IMR-90 (cell line): ENCODE measurements at places on chromosomes 13 and 19.

DNA sequence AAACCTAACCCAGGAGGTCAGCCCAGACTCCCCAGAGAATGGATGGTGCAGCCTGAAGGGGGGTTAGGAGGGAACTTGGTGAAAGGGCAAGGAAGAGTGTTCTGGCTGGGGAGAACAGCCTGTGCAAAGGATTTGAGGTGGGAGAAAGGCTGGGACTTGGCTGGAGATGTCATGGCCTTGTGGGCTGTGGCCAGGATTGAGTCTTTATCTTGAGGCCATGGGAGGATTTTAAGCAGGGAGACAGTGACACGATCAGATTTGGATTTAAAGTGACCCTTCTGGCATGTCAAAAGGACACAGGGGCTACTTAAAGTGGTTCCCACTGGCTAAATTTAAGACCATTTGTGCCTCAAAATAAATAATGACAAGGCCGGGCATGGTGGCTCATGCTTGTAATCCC lies 29.7 kb downstream of the MAP4K1 start:
- DNase-seq: no peak

DNA sequence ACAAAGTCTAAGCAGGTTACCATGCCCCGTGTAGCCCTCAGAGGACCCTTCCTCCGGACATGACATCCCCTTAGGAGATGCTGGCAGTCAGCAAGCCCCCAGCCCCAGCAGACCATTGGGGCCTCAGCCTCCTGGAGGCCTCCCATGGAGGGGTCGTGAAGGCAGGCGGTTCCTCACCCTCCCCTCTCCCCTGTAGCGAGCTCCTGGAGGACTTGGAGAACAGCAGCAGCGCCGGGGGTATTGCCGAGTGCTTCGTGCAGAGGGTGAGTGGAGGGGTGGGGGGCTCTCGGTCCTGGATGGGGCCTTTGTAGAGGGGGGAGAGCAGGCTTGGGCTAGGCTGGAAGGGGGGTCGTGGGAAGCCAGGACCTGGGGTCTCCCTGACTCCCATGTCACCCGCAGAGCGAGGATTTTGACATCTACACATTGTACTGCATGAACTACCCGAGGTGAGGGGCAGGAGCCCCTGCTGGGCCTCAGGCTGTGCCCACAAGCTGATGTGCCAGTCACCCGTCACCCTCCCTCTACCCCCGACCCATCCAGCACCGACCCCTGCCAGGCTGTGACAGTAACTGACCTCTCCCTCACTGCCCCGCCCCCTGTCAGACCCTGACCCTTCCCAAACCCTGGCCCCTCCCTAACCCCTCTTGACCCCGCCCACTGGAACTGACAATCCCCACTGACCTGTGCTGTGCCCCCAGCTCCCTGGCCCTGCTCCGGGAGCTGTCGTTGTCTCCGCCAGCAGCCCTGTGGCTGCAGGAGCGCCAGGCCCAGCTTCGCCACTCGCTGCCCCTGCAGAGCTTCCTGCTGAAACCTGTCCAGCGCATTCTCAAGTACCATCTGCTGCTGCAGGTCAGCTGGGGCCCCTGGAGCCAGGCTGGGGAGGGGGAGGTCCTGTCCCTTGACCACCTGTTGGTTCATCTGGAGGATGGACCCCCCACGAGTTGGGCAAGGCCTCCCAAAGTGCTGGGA lies 4.0 kb downstream of the PLEKHG2 start:
- no peak for DNase-seq

GRCh38 chr13:83298617-83299016 lies 583.7 kb downstream of the SLITRK1 start:
- DNase-seq: no peak

GRCh38 chr19:41711376-41712261 lies 3.2 kb downstream of the CEACAM5 start:
- no peak for DNase-seq

DNA sequence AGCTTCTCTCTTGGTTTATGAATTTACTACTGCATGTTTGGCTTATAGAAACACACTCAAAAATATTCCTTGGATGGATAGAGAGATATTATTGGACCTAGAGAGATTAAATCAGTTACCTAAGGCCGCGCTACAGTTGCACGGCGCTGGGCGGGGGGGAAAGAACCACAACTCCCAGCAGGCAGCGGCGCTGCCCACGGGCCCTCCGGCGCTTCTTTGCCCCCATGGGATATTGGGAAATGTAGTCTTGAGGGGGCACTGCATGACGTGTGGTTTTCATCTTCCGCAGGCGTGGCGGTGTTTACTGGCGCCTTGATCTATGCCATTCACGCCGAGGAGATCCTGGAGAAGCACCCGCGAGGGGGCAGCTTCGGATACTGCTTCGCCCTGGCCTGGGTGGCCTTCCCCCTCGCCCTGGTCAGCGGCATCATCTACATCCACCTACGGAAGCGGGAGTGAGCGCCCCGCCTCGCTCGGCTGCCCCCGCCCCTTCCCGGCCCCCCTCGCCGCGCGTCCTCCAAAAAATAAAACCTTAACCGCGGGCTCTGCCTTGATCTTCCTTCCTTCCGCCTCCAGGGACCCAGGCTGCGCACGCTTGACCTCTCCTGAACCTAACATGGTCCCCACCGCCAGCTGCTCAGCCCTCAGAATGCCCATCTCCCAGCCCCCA lies 4.8 kb downstream of the EMP3 start:
- DNase-seq: no peak

GRCh38 chr13:49530457-49530856 lies 34.7 kb downstream of the PHF11 start:
- DNase-seq: no peak

DNA sequence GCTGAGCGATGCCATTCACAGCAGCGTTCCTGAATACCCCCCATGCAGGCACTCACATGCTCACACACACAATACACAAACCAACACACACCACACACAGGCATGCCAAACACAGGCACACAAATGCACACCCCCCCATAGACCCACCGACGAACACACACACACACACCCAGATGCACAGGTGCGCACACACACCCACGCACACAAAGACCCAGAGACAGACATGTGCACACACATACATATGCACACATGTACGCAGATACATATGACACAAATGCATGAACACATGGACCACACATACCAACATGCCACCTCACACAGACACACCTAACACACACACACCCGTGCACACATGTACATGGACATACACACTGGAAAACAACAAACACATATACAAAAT lies 7.0 kb upstream of the CSNK1G2 start:
- no peak for DNase-seq

DNA sequence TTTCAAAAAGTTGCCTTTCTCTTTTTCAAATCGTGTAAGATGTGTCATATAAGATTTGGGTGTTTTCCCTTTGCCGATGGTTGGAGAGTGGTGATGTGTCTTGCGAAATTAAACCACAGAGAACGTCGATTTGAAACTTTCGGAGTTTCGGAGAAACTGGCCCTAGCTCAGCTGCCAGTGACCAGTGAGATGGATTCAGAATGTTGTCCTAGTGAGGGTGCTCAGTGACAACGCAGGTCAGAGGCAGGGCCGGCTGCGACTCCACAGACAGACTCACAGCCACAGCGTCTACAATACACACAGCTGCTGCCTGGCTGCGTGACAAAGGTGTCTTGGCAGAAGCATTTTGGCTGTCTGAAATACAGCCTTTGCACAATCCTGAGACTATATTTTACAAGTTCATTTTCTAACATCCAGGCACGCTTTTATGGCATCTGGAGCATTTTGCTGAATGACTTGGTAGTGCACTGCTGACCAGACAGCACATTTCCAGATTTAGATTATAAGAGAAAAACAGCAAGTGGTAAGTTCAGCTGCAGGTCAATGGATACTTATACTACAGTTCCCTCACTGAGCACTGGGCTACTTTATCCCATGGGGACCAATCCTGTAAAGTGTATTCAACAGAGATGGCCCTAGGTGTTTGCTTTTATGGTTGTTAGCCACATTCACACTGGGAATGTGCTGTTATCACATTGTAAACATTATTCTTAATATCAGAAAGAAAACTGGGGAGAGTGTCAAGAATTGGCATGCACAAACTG lies 207.5 kb downstream of the KCNRG start:
- peak; percentile 68 for DNase-seq

DNA sequence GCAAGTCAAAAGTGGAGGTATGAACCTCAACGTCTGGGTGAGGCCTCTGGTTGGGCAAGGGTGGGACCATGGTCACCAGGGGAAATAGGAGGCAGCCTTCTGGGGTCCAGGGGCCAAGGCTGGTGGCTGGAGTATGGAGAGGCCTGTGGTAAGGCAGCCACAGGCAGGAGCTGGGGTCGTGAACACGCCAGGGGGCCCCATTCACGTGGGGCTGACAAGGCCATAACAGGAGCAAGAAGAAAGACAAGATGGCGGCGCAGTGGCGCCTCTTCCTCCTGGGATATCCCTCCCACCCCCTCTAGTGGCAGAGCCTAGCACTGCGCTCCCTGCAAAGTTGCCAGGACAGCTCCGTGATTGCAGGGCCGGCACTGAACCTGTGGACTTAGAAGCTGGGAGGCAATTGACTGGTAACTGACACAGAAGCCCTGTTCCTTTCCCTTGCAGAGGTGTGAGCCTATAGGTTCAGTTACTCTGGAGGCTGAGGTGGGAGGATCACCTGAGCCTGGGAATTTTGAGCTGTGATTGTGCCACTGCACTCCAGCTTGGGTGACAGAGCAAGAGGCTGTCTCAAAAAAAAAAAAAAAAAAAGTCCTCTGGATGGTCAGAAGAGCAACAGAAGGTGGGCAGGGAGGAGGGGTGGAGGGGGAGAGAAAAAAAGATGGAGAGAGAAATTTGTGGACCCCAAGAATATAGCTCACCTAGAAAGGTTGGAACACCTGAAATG lies 19.7 kb upstream of the EDDM13 start:
- DNase-seq: peak; percentile 65

DNA sequence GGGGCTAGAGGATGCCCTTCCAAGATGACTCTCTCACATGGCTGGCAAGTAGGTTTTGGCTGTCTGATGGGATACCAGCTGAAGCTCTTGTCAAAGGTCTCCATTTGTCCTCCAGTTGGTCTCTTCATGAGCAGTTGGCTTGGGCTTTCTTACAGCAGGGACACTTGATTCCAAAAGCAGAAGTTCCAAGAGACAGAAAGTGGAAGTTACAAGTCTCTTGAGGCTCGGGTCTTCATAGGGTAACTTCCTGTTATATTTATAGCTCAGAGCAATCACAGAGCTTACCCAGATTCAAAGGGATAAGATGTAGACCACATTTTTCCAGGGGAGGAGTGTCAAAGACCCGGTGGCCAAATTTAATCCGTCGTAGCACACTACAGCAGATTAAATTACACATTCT lies 440.0 kb downstream of the RFC3 start:
- DNase-seq: no peak

DNA sequence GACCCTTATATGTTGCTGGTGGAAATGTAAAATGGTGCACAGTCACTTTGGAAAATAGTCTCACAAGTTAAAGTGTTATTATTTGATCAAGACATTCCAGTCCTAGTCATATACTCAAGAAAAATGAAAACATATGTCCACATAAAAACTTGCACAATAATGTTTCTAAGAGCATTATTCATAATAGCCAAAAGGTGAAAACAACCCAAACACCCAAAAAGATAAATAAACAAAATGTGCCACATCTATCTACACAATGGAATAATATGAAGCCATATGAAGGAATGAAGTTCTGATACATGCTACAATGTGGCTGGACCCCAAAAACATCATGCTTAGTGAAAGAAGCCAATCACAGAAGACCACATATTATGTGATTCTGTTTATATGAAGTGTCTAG lies 14.4 kb upstream of the AKAP8 start:
- DNase-seq: peak; percentile 55

- DNase-seq: peak; percentile 90
These were observed 49.4 kb downstream of the SACS start for GRCh38 chr13:23384111-23384510.

DNA sequence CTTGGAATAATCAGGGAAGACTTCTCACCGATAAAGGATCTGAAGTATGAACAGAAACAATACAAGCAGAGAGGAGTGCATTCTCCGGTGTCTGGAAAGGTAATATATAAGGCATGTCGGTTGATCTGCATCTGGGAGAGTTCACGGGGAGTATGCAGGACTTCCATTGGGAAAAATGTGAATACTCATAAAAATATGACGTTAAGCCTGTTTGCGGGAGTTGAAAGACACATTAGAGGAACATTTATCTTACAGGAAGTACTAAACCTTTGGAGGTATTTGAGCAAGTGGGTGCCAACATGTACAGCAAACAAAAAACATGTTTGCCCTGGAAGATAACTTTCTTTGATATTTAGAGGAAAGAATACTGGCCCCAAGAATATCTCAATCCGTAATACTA lies 286.8 kb downstream of the SLITRK6 start:
- no peak for DNase-seq

DNA sequence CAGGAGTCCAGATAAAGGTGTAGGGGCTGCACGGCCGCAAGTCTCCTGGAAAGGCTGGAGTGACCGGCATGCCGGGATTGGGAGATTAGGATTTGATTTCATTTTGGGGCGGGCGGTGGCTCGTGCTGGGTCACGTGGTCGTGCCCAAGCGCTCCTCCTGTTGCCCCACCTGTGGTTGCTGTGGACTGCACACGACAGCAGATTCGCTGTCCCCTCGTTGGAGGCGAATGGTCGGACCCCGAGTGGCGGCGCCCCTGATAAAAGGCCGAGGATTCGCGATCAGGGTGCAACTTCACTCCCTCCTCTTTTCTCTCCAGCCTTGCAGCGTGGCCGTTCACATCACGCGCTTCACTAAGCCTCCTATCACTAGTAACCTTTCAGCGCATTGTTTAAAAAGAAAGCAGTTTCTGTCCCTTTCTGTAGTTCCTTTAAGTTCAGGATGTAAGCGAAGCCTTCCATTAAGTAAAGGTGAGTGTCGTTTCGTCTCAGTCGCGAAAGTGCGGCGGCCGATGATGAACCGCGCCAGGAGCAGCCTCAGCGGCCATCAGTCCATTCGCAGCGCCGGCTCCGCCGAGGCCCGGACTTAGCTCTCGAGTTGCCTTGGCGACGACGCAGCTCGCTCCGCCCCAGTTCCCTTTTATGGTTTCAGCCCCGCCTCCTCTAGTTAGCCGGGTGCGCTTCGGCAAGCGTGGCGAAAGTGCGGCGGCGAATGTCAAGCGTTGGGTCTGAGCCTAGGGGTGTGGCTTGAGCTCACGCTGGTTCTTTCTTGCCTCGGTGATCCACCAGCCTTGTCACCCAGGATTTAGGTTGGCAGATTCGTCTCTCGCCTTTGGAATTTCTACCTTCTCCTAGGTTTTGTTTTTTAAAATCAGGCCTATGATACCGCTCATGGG lies 1.7 kb upstream of the PPP1R37 start:
- DNase-seq: peak; percentile 99

- DNase-seq: no peak
These were observed 20.6 kb downstream of the PBX4 start for GRCh38 chr19:19597809-19598306.

DNA sequence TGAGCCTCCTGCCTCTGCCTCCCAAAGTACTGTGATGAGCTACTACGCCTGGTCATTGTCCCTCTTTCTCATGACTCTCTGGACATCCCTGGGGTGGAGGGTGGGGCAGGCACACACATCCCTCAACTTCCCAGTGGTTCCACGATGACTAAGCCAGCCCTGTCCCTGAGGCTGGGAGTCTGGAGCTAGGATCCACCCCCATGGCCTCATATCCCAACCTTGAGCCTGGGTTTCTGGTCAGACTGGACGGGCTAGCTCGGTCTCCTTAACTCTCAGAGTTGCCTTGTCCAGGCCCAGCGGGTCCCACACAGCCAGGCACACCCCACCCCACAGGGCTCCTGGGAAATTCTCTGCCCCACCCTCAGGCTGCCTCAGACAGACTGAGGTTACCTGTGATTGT lies 19.6 kb downstream of the IER2 start:
- peak; percentile 65 for DNase-seq

- peak; percentile 83 for DNase-seq
These were observed 4.3 kb downstream of the NDFIP2 start for GRCh38 chr13:79485014-79485811.

- DNase-seq: peak; percentile 78
These were observed 34.9 kb upstream of the METTL21C start for GRCh38 chr13:102729560-102730270.
